ENCODE measurements at places on chromosomes 12 and 14.

- DNase-seq: no peak
Measured at GRCh38 chr12:29226616-29227015, 77.5 kb downstream of the FAR2 start.

DNA sequence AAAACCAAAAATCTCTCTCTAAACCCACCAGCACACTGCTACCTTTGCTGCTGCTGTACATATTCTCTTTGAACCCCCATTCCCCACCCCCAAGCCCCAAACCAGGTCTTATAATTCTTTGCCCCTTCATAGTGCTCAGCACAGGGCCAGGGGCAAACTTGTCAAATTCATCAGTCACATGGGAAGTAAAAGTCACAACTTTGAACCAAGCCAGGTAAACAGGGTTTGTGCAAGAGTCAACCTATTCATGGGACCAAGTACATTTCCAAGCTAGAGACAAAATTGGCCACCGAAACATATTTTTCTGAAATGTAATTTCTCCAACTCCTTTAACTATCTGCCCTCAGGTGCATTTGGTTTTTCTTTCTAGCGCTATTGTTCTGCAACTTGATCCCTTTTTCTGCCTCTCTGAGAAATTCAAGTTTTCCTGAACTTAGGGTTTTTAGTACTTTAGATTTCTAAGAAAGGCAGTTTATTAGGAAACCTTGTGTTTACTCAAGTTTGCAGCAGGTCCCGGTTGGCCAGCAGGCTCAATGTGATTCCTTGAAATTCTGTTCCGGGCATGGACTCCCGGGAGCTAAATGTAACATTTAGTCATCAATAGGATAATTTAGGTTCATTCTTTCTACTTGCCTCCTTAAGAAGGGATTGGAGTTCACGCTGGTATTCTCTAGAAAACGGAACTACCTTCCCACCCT lies 230.5 kb downstream of the EFCAB11 start:
- peak; percentile 13 for DNase-seq

DNA sequence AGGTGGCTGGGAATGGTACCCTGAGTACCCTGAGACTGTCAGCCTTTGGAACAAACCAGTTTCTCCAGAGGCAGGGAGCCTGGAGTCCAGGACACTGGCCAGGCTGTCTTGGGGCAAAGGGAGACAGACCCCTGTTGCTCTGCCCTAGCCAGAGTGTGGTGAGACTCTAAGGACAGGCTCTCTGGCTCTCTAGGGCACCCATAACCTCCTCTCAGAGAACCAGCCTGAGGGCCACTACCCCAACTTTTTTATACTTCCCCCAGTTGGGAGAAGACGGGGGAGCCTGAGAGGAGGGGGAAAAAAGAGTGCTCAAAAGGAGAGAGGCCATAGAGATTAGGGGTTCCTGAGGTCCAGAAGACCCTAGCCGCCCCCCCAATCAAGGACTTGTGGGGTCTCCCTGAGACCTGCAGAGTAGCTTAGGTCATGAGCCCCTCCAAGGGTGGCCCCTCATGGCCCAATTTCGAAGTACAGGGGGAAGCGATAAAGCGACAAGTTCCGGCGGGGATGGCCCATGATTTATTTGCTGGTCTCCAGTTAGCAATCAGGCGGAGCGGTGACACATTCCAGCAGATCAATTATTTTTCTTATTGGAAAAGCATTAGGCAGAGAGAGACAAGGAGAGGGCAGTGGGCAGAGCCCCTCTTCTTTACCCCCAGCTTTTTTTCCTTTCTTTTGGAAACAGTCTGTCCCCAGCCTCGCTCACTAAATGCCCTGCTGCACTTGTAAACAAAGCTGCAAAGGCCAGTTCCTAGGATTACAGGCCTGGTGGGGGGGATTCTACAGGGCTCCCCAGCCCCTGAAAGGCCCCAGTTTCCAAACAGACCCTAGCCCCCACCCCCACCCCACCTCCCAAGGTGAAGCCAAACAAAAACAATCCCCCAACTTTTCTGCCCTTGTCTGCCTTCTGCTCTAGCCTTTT lies 1.5 kb downstream of the HOXC8 start:
- no peak for DNase-seq

DNA sequence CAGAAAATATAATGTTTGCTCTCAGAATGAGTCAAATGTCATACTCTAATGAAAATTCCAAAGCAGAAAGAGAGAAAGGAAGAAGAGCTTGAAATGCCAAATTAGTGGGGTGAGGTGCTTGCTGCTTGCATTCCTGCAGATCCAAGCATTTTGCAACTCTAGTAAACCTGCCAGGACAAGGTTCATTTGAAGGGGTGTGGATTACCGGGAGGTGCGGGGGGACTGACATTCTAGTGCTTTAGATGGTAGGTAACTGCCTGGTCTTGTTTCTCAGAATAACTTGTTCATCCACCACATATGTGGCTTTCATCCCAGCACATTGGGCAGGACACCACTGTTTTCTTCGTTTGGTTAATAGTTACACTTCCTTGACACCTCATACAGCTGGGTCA lies 144.4 kb downstream of the AKAP6 start:
- DNase-seq: no peak

DNA sequence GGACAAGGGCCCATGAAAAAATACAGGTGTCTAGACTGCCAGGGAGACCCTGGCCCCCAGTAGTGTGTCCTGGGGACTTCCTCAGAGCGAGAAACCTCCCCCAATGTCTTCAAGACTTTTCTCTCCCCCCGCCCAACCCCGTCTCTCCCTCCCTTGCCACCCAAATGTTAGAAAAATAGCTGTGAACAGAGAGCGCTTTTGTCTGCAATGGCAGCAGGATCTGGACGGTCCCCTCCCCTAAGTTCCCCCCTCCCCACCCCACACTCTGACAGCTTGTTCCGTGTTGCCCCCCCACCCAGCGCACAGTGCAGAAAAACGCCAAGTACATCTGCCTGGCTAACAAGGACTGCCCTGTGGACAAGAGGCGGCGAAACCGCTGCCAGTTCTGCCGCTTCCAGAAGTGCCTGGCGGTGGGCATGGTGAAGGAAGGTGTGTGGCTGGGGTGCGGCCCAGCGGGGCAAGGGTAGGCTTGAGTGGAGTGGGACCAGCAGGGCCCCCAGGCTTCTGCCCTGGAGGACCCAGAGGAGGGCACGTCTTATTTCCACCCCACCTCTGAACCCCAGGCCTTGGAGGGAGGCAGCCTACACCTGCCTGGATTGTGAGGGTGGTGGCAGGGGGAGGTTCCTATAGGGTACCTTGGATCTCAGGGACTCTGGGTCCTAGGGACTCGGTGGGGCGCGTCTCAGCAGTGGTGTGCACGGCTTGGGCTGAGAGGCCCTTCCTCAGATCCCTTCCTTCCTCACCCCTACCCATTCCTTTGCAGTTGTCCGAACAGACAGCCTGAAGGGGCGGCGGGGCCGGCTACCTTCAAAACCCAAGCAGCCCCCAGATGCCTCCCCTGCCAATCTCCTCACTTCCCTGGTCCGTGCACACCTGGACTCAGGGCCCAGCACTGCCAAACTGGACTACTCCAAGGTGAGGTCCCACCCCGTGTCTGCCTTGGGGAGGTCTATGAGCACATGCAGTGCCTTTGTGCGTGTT lies 4.8 kb downstream of the NR4A1 start:
- no peak for DNase-seq

DNA sequence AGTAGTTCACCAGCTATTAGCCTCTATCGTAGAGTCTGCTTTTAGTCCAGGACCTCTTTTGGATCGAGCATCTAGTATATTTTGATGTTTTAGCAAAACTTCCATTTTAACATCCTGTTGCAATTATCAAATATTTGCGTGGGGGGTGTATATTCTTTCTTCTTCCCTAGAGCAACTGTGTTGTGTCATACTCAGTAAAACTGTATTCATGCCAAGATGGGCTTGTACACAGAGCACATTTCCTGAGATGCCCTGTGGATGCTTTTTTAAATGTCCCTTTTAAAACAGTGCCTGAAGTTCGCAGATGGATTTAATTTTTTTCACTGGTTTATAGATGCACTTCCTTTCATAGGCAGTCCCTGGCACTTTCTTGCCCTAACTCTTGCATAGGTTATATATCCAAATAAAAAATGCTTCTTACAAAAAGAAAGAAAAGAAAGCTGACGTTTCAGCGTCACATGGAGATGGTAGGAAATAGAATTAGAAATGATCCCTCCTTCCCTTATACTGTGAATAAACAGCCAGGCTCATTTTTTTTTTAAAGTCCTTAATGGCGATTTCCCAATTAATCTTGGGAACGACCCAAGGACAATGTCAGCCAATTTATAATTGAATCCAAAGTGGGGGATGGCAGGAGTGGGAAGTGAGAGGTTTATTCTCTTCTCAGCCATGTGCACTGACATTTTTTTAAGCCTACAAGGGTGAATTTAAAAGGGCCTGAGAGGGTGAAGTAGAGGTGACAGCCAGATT lies 247.0 kb downstream of the SLC41A2 start:
- DNase-seq: no peak

- DNase-seq: no peak
Measured at GRCh38 chr12:45674181-45674977, 55.1 kb upstream of the ARID2 start.

DNA sequence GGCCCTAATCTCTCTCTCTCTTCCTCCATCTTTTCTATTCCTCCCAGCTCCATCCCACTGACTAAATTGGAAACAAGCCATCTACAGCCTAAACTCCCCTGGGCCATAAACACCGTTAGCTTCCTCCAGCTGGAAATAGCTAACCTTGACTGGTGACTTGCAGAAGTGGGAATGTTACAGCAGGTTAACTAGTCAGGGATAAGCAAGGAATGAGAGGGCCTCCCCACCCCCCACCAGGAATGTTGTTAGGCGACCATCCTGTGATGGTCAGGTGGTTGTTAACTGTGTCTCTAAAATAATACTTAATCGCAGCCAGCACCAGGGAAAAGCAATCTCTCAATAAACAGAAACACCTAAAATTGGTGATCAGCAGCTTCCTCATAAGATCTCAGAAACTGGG lies 40.8 kb downstream of the MIS18BP1 start:
- no peak for DNase-seq

GRCh38 chr12:110280392-110280778 lies 662 bp upstream of the ATP2A2 start:
- DNase-seq: peak; percentile 65

- DNase-seq: no peak
Measured at GRCh38 chr12:128947209-128947608, 93.9 kb downstream of the GLT1D1 start.

DNA sequence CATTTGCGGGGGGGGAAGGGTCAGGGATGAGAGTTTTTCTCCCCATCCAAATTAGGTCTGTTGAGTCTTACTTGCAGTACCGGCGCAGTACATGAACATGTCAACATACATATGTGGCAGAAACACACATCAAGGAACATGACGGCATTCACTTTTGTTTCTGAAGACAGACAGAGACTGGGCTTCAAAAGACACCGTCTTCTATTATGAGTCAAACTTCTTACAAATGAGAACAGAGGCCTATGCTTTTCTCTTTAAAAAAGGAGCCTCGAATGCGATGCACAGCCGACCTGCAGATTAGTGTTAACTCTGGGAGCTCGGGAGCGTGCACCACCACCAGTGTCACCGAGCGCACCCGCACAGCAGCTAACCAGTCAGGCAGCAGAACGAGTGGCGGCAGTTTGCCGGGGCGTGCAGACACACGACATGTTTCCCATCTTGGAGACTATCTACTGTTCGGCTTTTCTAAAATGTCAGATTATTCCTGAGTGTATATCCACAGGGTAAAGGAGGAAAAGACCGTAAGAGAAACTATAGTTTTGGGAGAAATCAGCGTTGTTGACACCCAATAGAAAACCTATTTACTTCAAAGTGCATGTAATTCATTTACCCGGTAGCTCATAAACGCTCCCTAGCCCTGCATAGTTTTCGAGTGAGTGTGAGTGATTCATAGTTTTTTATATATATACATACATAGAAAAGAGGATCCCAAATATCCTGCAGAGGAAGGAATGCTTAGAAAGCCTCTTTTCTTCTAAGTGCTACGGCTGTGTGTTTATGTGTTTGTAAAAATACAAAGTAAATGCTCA lies 33.0 kb downstream of the UBR7 start:
- DNase-seq: no peak

DNA sequence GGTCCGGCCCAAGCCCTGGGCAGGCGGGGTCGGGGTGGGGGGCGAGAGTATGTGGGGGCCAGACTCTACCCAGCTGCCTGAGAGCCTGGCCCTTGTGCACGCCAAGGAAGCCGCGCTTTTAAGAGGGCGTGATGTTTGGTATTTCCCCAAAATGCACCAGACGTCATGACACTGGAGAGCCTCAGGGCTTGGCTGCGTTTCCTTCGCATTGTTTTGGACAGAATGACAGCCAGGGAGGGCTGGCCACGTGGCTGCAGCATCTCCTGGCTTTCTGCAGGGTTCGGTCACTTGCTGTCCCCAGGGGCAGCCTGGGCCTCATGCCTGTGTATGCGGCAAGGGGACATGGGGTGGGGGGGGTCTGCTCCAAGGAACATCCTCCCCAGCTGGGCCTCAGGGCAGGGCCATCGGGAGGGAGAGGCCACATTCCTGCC lies 16.1 kb upstream of the NUDT14 start:
- DNase-seq: no peak

GRCh38 chr14:36493761-36494160 lies 26.3 kb downstream of the NKX2-1 start:
- DNase-seq: no peak

- DNase-seq: no peak
Measured at GRCh38 chr14:55707365-55707804, 127.4 kb downstream of the KTN1 start.

DNA sequence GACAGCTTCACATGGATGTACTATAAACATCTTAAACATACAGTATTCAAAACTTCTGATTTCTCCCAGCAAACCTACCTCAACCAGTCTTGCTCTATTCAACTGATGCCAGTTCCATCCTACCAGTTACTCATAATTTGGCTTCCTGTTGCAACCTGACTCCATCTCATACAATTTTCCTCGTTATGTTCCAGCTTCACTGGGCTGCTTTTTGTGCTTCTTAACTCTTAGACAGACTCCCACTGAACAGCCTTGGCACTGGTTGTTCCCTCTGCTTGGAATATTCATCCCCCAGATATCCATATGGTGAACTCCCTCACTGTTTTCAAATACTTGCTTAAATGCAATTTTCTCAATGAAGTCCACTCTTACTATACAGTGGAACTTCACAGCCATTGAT lies 249.2 kb downstream of the AEBP2 start:
- DNase-seq: no peak

GRCh38 chr14:104420990-104421389 lies 158.6 kb upstream of the C14orf180 start:
- DNase-seq: no peak
